ENCODE measurements at places on chromosomes 1 and 21.
A peak's percentile ranks its signal among the peaks of the same experiment; 100 is the strongest.

DNA sequence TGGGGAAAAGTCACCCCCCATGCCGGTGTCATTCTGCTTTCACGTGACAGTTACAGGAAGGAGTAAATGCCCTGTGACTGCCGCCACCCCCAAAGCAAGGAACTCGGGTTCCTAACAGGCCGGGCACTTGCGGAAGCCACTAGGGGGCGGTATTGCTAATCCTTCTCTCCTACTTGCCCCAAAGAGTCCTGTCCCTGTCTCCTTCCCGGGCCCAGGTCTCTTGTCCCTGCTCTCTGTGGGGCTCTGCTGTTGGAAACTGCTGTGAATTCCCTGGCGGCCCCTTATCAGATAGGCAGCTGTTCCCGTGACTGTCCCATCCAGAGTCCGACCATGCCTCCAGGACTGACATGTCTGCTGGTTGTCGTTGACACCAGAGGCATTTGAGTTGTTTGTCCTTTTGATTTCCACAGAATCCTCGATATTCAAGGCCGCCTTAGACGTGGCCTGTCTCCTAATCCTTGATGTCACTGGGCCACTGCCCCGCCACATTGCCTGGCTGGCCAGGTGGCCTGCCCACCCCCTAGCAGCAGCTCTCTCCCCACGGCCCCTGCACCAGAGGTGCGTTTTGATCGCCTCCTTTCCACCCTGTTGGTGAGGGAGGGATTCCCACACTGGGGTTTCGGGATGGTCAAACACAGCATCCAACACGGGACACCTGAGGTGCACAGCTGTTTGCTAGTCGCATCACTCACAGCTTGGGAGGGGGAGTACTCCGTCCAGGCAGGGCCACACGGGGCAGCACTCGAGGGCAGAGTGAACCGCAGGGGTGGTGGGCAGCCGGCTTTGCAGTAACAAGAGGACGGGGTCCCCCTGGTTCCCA lies 37.3 kb downstream of the CHAF1B start:
- peak; percentile 33 for DNase-seq

GRCh38 chr1:5890346-5891106 lies 101.7 kb downstream of the NPHP4 start:
- no peak for DNase-seq

GRCh38 chr1:152457071-152457470 lies 43.0 kb upstream of the CRNN start:
- no peak for DNase-seq

- DNase-seq = no peak
Measured at GRCh38 chr1:243313635-243314536, 58.0 kb downstream of the SDCCAG8 start.

GRCh38 chr1:8424539-8425116 lies 106.7 kb downstream of the SLC45A1 start:
- DNase-seq = peak; percentile 40

DNA sequence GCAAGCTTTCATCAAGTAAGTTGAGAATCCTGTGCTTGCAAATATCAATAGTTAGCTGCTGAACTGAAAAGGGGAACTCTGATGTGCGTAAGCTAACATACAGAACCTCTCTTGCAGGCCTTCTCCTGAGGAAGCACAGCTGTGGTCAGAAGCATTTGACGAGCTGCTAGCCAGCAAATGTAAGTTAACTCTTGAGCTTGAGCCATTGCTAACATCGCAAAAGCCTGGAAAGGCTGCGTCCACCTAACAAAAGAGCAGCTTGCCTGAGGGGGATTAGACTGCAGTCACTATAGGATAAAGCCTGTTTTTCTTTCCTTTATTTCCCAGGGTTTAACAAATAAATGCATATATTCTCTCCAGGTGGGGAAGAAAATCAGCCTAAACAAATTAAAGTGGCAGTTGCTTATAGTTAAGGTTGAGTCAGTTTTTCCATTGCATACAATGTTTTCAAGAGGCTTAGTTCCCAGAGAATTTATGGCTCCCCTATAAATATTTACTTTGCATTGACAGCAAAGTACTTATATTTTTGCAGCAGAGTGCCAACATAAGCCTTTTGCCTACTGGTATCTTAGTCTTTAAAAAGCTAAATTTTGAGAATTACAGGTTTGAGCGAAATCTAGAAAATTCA lies 1.5 kb downstream of the RGS2 start:
- DNase-seq = peak; percentile 9

DNA sequence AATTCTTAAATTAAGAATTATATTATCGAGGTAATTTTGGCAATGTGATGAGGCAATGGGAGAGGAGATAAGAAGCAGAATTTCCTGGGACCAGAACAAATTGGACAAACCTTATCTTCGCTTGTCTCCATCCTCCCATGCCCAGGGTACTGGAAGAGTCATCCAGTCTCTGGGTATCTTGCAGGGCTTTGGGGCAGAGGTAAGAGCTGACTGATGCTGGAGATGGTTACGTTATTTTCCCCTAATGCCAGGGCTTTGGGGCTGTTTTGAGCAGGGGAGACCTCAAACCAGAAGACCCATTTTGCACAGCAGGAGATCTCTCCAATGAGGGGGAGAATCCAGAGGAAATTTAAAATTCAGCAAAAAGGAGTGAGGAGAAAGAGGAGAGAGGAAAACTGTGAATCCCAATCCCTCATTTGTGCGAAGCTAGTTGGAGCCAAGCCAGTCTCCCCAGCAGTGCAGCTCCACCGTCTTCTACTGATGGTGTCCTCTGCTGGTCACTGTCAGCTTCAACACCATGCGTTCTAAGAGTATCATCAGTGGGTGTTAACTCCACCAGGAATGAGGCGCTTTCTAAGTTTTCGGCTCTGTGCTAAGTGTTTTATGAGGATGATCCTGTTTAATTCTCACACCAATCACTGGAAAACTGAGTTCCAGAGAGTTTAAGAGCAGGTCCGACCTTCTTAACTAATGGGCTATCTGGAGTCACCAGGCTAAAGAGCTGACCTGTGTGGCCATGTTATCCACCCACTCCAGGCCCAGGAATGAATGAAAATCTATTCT lies 86.8 kb upstream of the CD34 start:
- peak; percentile 55 for DNase-seq

GRCh38 chr1:171506525-171507304 lies 21.4 kb downstream of the PRRC2C start:
- no peak for DNase-seq

DNA sequence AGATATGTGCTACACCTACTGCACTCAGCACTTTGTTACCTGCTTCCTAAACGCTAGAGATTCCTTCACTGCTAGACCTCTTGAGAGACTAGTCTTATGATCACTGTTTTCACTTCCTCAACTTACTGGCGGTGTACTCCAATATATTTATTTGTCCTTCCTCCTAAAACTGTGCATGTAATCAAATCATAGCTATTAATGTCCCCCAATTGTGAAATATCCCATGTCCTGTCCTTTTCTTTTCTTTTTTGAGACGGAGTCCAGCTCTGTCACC lies 3.4 kb downstream of the SOAT1 start:
- no peak for DNase-seq

GRCh38 chr1:31041529-31041928 lies 24.0 kb downstream of the PUM1 start:
- DNase-seq = no peak

- no peak for DNase-seq
Measured at GRCh38 chr1:187641015-187641414, 812.3 kb downstream of the PLA2G4A start.

GRCh38 chr1:2795926-2796325 lies 5.6 kb downstream of the TTC34 start:
- no peak for DNase-seq

- no peak for DNase-seq
Measured at GRCh38 chr1:8533124-8533523, 215.2 kb downstream of the SLC45A1 start.

DNA sequence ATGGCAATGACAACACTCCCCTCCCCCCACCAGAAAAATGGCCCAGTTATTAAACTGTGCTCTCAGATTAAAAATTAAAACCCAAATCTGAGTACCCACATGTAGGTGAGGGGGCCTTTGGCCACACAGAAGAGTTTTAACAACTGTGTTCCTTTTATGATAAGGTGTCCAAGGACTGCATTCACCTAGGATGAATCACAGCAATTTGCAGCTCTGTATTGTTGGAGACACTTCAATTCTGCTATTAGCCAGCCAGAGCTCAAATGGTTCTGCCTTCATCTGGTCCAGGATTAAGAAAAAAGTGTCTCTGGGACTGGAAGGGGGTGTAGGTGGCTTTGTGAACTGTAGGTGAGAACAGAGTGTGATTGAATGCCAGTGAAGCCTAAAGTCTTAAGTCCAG lies 43.3 kb upstream of the DIRAS3 start:
- DNase-seq = no peak

GRCh38 chr1:24051206-24051945 lies 60.6 kb downstream of the MYOM3 start:
- no peak for DNase-seq

DNA sequence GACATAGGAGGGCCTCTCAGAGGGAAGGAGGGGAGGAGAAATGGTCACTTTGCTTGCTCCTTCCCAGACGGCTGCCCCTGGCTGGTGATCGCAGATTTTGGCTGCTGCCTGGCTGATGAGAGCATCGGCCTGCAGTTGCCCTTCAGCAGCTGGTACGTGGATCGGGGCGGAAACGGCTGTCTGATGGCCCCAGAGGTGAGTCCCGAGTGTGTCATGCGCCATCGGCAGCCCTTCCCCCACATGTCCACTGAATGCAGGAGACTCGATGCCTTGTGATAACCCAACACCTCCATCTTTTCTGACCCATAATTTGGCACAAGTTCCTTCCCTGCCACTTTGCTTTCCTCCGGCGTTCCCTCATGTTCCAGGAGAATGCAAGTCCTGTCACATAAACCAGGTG lies 12.7 kb downstream of the DDOST start:
- DNase-seq = no peak

DNA sequence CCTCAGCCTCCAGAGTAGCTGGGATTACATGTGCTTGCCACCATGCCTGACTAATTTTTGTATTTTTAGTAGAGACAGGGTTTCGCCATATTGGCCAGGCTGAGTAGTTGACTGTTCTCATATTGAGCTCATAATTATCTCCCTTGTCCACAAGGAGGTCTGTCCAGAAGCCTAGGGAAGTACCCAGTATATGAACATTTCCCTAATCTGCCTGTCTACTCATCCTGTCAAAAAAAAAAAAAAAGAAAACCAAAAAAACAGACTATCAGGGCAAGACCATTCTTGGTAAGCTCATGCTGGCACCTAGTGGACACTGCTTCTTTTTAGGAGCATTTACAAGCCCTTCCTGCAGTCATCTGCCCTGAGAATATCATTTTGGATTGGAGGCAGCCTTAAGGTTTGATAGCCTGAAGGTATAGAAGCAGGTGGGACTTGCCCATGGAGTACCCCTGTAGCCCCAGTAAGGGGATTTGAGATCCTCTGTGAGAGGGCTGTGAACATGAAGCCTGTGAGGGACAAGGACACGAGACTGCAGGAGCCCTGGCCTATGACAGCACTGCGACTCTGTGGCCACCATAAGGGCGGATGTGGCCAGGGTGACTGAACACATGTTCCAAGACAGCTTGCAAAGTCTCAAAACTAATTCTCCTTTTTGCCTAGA lies 10.8 kb upstream of the DUSP12 start:
- peak; percentile 42 for DNase-seq

DNA sequence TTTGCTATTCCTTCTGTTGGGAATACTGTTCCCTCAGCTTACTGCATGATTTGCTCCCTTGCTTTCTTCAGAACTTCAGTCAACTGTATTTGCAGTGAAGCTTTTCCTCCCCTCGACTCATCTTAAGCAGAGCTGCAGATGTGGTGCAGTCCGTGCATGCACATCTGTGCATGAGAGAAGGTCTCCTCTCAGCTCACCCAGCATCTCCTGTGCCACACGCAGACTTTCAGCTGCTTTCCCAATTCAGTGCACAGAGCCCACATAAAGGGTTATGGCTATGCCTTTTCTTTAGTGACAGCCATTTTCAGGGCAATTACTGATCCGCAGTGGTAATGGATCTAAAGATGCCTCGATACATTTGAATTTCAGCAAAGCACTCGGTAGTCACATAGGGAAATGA lies 13.5 kb upstream of the NTPCR start:
- no peak for DNase-seq

- DNase-seq = peak; percentile 2
Measured at GRCh38 chr1:188489336-188490112, 1660.8 kb downstream of the PLA2G4A start.

DNA sequence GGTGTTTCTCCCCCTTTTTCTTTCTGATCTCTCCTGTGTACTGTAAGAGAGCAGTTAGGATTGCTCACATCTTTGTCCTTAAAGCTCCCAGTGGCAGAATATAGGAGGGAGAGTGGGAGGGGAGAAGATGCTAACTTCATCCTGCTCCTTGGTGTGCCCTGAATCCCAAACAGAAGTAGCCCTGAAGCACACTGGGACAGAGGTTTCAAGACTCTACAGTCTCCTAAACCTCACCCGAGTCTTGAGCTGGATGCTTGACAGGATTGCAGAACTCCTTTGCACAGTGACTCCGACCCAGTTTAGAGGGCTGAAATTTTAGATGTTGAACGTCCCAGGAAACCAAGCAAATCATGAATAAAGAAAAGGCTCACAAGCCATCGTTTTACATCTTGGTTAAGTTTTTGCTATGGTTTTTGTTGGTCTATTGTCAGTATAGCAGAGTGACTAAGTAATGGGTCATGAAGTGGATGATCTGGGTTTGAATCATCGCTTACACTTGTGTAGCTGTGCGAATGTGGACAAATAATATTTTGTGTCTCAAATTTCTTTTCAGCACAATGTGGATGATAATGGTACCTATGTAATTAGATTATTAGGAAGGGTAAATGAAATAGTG lies 37.5 kb downstream of the XCL2 start:
- DNase-seq = no peak

DNA sequence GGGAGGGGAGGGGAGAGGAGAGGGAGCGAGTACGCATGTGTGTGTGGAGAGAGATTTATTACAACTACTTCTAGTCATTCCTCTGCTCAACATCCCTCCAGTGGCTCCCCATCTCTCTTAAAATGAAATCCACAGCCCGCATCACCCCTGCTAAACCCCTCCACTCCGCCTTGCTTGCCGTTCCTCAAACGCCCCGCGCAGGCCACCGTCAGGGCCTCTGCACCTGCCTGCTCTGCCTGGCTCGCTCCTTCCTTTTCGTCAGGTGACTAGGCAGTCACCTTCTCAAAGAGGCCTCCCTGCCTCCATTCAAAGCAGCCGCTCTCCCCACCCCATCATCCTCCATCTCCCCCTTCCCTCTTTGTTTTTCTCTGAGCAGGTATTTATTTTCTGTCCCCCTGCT lies 29.9 kb downstream of the LRRC38 start:
- no peak for DNase-seq

- no peak for DNase-seq
Measured at GRCh38 chr1:103489935-103490334, 35.6 kb upstream of the RNPC3 start.

- DNase-seq = no peak
Measured at GRCh38 chr1:235887676-235888075, 21.0 kb upstream of the LYST start.

DNA sequence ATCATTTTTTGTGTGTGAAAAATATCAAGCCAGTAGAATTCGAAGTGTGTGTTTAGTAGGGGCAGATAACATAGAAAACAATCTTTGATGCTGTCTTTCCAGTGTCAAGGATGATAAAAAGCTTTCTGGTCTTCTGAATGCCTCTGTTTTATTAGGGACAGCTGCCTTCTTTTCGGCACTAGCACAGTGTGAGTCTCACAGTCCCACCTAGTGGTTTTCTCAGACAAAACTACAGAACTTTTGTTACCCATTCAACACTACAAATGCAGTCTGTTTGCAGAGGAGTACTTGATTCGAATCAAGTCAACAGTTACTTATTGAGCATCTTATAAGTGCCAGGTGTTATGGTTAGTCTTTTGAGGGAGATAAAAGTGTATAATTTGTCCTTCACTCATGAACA lies 30.6 kb upstream of the MCOLN3 start:
- DNase-seq = no peak

- no peak for DNase-seq
Measured at GRCh38 chr1:156097499-156098178, 15.4 kb upstream of the MEX3A start.
